ENCODE measurements at places on chromosomes 5 and 9. TPM values are rescaled to one million over a fixed set of nuclear protein-coding genes. Genes with fewer than 3 reads are reported as not detected.

DNA sequence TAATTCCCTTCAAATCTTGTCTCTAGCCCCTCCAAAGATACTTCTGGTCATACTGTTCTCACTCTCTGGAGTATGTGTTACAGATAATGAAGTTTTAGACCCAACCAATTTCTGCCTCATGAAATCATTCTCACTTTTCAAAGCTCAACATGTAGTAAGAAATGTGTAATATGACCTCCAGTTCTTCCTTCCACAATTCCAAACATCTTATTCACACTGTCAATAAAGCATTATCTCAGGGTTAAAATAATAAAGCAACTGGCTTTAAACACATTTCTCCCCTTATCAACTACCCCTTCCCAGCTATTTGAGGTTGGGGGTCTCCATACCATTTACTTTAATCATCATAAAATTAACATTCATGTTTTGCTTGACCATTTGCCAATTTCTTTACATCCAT lies 654.1 kb downstream of the RAB3C start:
- no peak overlapping the region for H3K27ac ChIP-seq
- no peaks in the 10 kb centered on the region for H3K36me3 ChIP-seq
- H3K27me3 ChIP-seq = no peaks in the 10 kb centered on the region

- H3K4me1 ChIP-seq = no peaks in the 10 kb centered on the region
- no peak for DNase-seq
- no peak overlapping the region for H3K4me3 ChIP-seq
- no peak overlapping the region for H3K27ac ChIP-seq
These were observed 55.4 kb upstream of the TBC1D2 start for GRCh38 chr9:98310752-98311392.

- no peak overlapping the region for H3K4me3 ChIP-seq
- H3K36me3 ChIP-seq = no peaks in the 10 kb centered on the region
- no peak for DNase-seq
- H3K4me1 ChIP-seq = no peaks in the 10 kb centered on the region
- H3K27ac ChIP-seq = peak overlapping the region; percentile 72
These were observed 53.4 kb upstream of the SUB1 start for GRCh38 chr5:32531885-32532520.

GABRP gene
- total RNA-seq = 0.43 TPM

- no peak overlapping the region for H3K4me3 ChIP-seq
- no peak overlapping the region for H3K27ac ChIP-seq
- no peaks in the 10 kb centered on the region for H3K27me3 ChIP-seq
These were observed 28.4 kb upstream of the ITGA1 start for GRCh38 chr5:52759331-52759730.

DNA sequence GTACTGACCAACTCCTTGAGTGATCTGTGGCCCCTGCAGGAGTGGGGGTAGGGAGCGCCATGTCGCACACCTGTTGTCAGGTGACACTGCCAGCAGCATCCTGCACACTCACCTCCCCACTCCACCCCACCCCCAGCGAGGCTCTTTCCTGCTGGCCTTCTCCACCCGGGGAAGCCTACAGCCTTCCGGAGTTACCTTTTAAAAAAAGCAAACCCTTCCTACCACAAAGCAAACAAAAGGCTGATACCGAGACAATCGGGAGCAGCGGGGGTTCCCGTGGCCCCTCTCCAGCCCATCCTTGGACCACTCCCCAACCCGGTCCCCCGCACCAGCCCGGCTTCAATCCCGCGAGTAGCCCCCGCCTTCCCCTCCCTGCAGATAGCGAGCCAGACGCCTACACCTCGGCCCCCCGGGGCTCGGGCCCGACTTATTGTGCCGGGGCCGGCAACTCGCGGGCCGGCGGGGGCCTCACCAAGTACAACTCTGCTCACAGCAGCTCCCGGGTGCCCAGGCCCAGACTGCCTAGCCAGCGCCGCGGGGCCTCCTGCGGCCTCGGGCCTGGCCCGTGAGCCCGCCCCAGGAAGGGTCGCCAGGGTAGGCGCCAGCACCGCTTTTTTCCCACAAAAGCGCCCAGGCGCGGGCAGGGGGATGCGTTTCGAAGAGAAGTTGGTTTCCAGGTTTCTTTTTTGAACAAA lies 724 bp downstream of the MACROH2A1 start:
- no peaks in the 10 kb centered on the region for H3K36me3 ChIP-seq
- peak overlapping the region; percentile 99 for H3K4me3 ChIP-seq
- H3K27ac ChIP-seq = peak overlapping the region; percentile 88
- H3K27me3 ChIP-seq = no peaks in the 10 kb centered on the region

- no peaks in the 10 kb centered on the region for H3K36me3 ChIP-seq
- no peak overlapping the region for H3K4me3 ChIP-seq
- DNase-seq = no peak
- H3K27me3 ChIP-seq = no peaks in the 10 kb centered on the region
- no peaks in the 10 kb centered on the region for H3K4me1 ChIP-seq
These were observed 126.4 kb upstream of the PRLR start for GRCh38 chr5:35356725-35357124.

BTNL3 gene
- not detected for total RNA-seq

- no peaks in the 10 kb centered on the region for H3K36me3 ChIP-seq
- no peaks in the 10 kb centered on the region for H3K4me1 ChIP-seq
- DNase-seq = peak; percentile 60
- no peaks in the 10 kb centered on the region for H3K27me3 ChIP-seq
These were observed at the start of gene FGF10 for GRCh38 chr5:44389090-44389822. Gene FGF10 (minus strand): TSS chr5:44389420. CDS start chr5:44388682, 738 bp downstream.

DNA sequence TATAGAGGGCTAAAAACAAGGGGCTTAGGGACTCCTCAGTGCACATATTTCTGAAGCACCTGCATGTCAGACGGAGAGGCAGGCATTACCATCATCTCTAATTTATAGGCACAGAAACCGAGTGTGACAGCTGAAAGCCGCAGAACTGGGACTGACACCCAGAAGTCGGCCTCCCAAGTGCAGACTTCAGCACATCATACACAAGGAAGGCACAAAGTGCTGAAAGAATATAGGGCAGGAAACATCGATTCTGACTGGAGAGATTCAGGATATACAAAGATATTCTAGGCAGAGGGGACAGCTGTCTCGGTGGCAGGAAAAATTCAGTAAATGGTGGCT lies 11.2 kb downstream of the MRPS27 start:
- H3K27me3 ChIP-seq = no peaks in the 10 kb centered on the region
- H3K27ac ChIP-seq = peak overlapping the region; percentile 35
- no peak overlapping the region for H3K4me3 ChIP-seq
- DNase-seq = no peak
- H3K4me1 ChIP-seq = peaks cover 19% of the 10 kb centered on the region
- peaks cover 13% of the 10 kb centered on the region for H3K36me3 ChIP-seq

DNA sequence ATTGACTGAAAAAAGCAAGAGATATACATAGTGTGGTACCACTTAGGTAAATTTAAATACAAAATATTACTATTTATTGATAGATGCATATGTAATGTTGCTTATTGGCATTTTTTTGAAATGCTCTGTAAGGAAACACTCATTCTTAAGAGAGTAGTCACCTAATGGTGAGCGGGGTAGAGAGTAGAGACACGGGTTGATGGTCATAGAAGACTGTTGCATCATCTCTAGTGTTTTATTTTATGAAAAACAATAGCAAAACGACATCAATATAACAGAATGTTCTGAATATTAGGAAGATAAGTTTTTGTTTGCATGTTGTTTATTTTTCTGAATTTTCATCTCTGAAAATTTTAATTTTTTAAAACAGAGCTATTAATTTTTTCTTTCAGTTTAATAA lies 4.0 kb downstream of the SRP19 start:
- H3K4me3 ChIP-seq = no peak overlapping the region
- no peak for DNase-seq
- no peaks in the 10 kb centered on the region for H3K27me3 ChIP-seq
- no peak overlapping the region for H3K27ac ChIP-seq
- H3K4me1 ChIP-seq = no peaks in the 10 kb centered on the region

MED7 gene
- total RNA-seq = 2.3 TPM

TAF11L3 gene
- total RNA-seq = not detected

PRLR gene
- total RNA-seq = 0.43 TPM

GRCh38 chr9:76893395-76893932 lies 12.4 kb downstream of the PRUNE2 start:
- no peaks in the 10 kb centered on the region for H3K36me3 ChIP-seq
- DNase-seq = peak; percentile 81

TIMD4 gene
- total RNA-seq = 1.1 TPM

- DNase-seq = no peak
- peaks cover 14% of the 10 kb centered on the region for H3K36me3 ChIP-seq
- no peak overlapping the region for H3K4me3 ChIP-seq
- H3K27ac ChIP-seq = no peak overlapping the region
- H3K27me3 ChIP-seq = no peaks in the 10 kb centered on the region
- H3K4me1 ChIP-seq = no peaks in the 10 kb centered on the region
These were observed 59.6 kb downstream of the SPTLC1 start for GRCh38 chr9:92055624-92056023.

GRCh38 chr5:31397926-31398557 lies 133.9 kb downstream of the DROSHA start:
- H3K27me3 ChIP-seq = no peaks in the 10 kb centered on the region
- DNase-seq = no peak
- H3K27ac ChIP-seq = no peak overlapping the region
- peaks cover 20% of the 10 kb centered on the region for H3K36me3 ChIP-seq
- H3K4me1 ChIP-seq = peaks cover 2% of the 10 kb centered on the region
- peak overlapping the region; percentile 34 for H3K4me3 ChIP-seq

GOLGA1 gene
- total RNA-seq = 36.8 TPM

RASGRF2 gene
- 16.9 TPM for total RNA-seq

DNA sequence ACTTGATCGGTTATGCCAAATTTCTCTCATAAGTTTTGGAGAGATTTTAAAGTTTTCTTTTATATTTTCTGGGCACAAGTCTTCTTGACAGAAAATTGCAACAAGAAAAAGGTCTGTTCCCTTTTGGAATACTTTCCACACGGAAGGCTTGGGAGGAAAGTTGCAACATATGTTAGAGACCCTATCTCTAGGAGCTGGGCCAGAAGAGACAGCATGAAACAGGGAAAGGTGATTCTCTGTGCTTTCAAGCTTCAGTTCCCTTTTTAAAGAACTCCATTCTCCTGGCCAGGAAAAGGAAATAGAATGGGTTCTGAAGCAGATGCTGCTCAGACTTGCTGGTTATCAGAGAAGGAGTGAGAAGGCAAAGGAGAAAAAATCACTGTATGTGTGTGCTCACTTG lies 368.3 kb downstream of the SPATA31D1 start:
- no peaks in the 10 kb centered on the region for H3K4me1 ChIP-seq
- H3K4me3 ChIP-seq = no peak overlapping the region
- no peaks in the 10 kb centered on the region for H3K27me3 ChIP-seq
